Ammon's horn (tissue), 1 donor: ENCODE measurements at places on chromosomes 1 and 21.

DNA sequence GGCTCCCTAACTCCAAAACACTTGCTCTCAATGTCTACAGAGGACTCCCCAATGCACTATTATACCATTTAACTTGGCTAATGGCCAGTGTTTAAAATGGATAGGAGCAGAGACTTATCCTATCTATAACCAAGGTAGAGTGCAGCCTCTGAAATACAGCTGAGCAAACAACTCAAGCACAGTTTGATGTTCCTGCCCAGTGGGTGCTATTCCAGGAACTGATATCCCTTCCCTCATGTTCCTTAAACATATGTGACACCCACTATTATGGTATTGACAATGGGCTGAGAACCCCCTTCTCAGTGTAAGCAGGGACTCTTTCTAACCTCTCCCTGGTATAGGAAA, 51.7 kb downstream of the SH3GLB1 start:
- DNase-seq = no peak

GRCh38 chr1:26336477-26337205, 17.3 kb downstream of the CRYBG2 start:
- DNase-seq = no peak

DNA sequence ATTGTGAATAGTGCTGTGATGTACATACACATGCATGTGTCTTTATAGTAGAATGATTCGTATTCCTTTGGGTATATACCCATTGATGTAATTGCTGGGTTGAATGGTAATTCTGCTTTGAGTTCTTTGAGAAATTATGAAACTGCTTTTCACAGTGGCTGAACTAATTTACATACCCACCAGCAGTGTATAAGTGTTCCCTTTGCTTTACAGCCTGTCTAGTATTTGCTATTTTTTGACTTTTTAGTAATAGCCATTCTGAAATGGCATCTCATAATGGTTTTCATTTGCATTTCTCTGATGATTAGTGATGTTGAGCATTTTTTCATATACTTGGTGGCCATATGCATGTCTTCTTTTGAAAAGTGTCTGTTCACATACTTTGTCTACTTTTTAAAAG, 54.5 kb upstream of the FAM78B start:
- DNase-seq = no peak

DNA sequence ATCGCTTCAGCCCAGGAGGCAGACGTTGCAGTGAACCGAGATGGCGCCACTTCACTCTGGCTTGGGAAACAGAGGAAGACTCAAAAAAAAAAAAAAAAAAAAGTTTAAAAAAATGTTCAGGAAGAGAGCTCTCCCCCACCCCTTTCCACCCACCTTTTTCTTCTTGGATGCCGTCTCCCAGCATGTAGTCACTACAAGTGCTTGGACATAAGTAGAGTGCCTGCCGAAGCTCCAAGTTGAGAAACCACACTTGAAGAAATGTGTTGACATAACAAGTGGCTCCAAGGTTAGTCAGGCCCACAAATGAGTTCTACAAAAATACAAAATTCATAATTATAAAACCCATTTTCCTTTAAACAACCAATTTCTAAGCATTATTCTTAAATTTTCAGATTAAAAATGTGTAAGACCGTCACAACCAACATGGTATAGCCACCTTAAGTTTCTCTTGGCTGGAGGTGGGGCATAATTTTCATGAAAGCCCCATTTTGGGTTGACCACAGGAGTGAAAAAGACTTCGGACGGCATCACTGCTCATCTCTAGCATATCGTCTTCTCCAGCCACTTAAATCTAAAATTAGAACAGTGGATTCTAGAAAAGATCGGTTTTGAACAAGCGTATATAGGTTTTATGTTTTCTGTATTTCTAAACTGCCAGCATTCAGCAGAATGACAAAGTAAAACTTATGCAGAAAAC, 26.4 kb downstream of the USP48 start:
- no peak for DNase-seq

DNA sequence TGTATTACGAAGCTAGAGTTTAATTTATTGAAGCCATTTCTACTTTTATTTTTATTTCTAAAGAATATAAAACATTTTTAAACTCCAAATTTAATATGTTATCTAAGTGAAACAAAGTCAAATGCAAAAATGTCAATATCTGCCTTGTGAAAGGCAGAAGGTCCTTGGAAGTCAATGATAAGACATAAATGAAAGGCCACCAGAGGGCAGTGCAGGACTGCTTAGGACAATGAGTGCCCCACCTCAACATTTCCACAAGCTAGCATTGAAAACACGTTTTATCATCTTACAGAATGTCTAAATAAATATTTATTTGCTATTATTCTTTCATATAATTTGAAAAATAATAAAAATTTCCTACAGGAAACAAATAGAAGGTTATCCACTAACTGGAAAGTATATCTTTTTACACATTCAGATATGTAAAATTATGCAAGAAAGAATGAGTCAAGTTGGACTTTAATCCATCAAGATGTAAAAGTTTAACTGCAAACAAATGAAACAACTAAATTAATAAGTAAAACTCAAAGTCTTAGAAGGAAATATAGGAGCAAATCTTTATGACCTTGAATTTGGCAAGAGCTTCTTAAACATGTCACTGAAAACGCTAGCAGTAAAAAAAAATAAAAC, 140.1 kb upstream of the FMN2 start:
- peak; percentile 87 for DNase-seq

DNA sequence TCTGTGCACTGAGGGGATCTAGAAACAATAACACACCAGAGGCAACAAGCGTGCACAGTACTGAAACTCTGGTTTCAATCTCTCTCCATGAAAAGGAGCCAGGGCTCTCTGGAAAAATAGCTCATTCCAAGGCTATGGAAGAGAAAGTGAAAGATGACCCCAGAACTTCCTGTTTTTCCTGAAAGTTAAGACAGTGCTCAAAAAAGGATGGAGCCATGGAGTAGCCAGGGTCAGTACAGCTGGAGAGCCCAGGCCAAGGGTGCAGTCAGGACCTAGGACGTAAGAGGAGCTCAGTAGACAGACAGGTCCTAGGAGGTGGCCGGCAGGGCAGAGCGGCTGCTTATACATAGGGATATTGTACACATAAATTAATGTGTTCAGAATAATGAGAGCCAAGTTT, 19.1 kb downstream of the NOL9 start:
- no peak for DNase-seq

- DNase-seq = peak; percentile 83
Observed at GRCh38 chr1:12161662-12162458, 4.9 kb upstream of the TNFRSF1B start.

DNA sequence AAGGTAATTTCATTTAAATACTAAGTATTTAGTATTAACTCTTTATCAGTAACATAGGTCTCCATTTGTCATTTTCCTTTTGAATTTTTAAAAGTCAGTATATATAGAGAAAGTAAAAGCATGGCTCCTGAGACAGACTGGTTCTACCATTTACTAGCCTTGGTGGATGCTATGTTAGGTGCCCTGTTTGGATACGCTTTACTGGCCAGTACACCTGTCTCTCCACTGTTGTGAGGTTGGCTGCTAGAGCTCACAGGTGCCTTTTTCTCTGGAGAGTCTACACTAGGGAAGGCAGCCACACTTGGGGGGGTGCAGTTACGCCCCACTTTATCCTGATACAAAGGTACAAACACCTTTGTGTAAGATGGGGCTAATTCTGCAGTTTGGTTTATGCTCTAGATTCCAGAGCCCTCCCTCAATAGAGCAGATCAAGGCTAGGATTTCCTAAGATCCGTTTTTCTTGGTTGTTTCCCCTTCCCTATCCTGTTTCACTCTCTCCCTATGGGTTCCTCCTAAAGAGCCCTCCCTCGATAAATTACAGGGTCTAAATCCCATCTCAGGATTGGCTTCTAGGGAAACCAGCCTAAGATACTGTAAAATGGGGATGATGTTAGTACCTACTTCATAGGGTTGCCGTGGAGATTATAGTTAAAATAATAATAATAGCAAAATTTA, 5.6 kb upstream of the GPSM2 start:
- DNase-seq = no peak

DNA sequence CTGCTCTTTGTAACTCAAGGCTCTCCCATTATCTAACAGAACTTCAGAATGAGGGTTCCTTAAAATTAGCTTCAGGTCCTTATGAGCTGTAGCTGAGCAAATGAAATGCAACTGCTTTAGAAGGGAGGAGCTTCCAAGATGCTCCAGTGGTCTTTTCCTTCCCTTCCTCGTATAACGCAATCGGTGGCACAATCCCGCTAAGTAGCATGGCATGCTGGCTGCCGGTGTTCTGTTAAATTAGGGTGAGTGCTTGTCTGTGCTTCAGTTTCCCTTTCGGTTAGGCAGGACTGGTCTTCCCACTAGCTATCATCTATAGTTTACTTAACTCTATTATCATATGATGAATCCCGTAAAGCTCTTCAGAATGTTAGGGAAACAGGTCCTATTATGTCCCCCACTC, 917 bp downstream of the KIAA0040 start:
- no peak for DNase-seq

- DNase-seq = no peak
Observed at GRCh38 chr1:1344655-1345361, 4.4 kb downstream of the DVL1 start.

DNA sequence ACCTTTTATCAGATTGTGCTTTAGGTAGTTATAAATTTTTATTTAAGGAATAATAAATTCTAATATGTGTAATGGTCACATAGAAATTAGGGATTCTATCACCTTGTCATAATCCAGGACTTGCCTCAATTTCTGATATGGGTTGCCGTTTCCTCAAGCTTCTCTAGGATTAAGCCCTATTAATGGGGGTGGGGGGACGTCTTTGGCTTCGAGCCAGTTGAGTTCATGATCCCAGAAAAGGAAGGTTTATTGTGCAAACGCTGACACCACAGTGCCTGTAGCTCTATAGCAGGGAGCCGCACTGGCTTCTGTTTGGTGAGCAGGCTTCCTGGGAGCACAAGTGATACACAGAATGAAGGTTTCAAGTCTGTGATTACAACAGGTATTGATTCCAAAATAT, 22.0 kb upstream of the VAMP3 start:
- DNase-seq = no peak

DNA sequence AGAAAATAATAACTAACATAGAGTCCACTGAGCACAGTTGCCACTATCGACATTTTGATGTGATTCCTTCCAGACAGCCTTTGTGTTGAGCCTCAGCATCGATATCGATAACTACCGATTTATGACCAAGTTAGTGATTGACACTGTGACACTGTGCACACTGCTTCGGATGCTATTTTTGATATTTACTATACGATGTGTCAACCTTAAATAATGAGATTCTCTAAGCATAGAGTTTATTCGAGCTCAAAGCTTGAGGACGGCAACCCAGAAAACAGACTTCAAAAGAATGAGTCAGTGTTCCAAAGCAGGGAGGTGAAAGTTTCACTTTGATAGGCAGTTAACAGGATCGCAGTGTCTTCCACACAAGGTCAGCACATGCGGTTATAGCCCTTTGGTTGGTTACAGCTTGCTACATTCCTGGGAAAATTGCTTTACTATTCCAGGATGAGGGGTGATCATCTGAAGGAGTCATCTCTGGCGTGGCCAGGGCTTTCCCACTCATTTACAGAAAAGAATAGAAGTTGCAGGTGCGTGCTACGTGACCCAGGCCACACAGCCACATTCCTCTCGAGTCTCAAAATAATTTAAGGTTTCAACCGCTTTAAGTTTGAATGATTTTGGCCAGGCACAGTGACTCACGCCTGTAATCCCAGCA, 53.6 kb upstream of the EFHD2 start:
- DNase-seq = no peak

- DNase-seq = no peak
Observed at GRCh38 chr1:24341260-24341659, 22.1 kb downstream of the GRHL3 start.

- DNase-seq = peak; percentile 99
Observed at GRCh38 chr1:155609515-155610256, at the start of gene MSTO1. Gene MSTO1, plus strand, starts transcription at chr1:155610218. Its CDS starts 31 bp downstream, at chr1:155610249.

DNA sequence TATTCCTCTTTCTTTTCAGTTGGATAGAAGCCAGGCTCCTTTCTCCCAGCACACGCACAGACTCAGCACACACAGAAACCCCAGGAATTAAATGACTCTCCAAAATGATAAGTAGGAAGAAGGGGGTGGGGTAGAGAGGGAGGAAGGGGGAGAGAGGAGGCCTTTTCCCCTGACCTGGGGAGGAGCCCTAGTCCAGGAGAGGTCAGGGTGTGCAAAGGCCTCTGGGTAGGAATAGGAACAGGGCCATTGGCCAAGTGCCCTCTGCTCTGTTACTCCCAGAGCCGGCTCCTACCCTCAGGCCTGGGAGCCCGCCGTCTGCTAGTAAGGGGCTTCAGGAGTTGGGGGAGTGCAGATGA, 35.6 kb upstream of the PUM1 start:
- no peak for DNase-seq

DNA sequence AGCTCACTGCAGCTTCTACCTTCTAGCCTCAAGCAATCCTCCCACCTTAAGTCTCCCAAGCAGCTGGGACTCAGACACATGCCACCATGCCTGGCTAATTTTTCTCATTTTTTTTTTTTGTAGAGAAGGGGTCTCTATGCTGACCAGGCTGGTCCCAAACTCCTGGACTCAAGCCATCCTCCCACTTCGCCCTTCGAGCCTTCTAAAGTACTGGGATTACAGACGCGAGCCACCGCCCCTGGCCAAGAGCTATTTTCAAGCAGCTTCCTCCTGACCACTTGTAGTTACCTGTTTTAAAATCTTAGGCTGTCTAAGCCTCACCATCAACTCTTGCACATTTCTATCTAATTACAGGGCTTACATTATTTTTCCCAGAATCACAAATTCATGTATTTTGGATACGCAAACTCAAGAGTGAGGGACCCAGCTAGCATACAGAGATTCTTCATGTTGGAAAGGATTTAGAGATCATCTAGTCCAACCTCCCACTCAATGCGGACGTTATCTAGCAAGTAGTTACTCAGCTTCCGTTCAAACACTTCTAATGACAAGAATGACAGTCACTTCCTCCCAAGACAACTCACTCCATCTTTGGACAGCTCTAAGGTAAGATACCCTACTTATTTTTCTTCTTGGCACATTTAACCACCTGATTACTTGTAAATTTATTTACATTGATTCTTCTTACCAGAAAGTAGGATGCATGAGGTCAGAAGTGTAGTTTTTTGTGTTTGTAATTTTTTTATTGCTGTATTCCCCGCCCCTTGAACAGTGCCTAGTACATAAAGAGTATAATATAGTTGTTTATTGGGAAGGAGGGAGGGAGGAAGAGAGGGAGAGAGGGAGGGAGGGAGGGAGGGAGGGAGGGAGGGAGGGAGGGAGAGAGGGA, 65.4 kb downstream of the LUZP1 start:
- no peak for DNase-seq

GRCh38 chr1:225477296-225477911, 49.6 kb upstream of the LBR start:
- DNase-seq = no peak
